ENCODE measurements at places on chromosomes 7 and 10.

DNA sequence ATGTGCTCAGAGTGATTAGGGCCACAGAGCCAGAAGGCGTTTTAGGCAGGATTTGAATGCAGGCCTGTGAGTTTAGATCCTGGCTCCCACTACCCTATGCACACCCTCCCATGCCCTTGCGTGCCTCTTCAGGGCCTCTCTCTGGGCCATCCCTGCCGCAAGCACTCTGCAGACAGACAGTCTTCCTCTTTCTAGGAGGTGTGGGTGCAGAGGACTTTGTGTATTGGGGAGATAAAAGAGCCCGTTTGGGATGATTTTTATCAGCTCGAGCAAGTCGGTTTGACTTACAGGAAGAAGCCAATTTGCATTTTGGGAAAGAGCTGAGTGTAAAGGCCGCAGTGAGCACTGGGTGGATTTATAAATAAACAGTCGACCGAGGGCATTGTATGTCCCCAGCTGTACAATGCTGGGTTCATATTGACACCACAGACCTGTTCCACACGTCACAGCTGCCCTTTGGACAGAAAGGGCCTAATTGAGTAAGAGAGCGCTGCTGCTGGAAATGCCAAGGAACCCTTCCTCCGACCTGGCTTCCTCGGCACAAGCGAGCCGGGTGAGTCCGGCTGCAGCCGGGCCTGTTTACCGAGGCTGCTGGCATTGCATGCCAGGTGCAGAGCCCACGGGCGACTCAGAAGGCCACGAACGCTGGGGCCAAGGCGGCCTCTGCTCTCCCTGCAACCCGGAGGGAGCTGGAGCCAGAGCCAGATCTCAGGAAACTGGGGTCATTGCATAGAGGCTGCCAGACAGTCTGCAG is 25.1 kb downstream of the ZMIZ1 start:
- DNase-seq: no peak

DNA sequence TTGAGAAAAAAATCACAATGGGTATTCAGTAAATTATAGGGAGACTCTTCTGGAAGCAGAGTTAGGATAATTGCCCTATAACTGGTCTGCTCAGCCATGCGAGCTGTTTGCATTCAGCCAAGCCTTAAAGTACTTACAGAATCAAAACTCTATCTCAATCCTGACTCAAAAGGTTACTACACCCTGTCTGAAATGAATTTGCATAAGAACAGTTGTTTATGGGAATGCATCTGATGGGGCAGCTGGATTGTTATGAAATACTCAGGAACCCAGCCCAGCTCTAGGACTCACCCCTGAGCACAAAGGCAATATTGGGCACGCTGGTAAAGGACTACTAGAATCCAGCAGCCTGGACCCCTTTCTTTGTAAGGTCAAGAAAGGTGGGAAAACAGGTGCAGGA is 38.8 kb downstream of the AKR1B15 start:
- no peak for DNase-seq

GRCh38 chr10:61337741-61338140 is 115.4 kb downstream of the TMEM26 start:
- DNase-seq: no peak

- no peak for DNase-seq
Measured at GRCh38 chr7:98058186-98058585, 48.5 kb upstream of the LMTK2 start.

- DNase-seq: no peak
Measured at GRCh38 chr7:107580716-107581383, 804 bp downstream of the BCAP29 start.

DNA sequence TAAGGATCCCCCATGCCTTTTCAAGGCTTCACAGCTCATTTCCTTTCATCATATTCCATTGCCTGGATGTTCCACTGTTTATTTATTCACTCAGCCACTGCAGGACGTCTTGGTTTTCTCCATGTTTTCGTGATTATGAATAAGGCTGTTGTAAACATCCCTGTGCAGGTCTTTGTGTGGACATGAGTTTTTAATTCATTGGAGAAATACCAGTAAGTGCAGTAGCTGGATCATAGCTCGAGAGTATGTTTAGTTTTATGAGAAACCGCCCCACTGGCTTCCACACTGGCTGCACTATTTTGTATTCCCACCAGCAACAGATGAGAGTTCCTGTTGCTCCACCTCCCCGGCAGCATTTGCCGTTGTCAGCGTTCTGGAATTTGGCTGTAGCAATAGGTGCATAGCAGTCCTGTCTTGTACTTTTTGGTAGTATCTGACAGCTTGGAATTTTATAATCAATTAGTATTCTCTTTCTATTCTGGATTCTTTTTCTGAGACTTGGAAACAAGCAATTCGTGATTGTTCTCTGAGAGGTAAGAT is 269.9 kb upstream of the PITRM1 start:
- DNase-seq: no peak

DNA sequence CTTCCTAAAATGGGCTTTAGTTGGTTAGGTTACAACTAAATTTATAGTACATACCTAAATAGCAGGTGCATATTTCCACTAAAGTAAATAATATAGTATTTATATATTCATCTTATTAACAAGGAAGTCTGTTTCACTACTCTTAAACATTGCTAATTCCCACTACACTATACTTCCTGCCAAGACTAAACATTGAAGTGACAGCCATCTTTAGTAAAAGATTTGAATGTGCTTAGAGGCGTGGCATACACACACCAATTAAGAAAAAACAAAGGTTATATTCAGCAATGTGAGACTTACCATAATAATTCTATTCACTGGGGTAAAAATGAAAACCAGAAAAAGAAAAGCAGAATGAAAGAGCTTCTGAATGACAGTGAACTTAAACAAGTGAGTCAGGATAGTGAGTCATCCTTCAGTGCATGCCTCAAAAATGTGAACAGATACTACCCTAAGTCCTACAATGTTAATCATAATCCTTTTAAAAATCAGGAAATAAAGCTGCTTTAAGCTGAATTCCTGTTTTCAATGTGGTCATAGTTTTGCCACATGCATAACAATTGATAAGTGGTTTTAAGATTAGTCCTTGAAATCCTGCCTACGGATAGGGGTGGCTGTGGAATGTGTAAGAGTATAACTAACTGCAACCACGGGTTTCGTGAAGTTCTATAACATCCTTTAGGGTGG is 59.4 kb downstream of the USP6NL start:
- no peak for DNase-seq

DNA sequence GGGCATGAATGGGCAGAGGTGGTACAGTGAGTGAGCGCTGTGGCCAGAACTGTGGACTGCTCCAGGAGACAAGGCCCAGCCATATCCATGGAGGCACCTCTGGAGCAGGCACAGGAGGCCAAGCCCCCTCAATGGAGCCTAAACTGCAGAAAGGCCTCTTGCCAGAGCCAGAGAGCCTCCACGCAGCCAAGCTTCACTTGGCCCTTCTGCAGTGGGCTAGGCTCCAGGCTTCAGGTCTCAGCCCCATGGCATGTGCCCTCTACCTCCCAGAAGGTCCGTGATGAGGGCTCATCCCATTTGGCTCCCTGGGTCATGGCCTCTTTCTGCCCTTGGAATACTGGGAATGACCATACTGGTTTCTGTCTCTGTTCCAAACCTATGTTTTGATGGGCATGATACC is 8.9 kb downstream of the PDE1C start:
- DNase-seq: no peak

DNA sequence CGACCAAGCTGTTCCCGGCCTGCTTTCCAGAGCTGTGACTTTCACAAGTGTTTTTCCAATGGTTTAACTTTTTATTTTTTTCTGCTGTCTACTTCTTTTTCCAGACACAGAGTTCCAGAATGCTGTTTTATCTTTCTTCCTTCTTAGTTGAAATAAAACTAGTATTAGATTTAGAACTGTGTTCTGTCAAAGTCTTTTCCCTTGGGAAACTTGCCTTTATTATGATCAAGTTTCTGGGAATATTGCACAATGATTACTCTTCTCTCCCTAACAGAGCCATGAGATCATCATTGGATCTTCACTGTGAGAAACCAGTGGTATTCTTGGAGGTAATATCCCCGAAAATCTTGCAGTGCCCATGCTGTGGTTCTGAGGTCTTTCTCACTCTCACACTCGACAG is 104.9 kb upstream of the KCND2 start:
- no peak for DNase-seq

- DNase-seq: no peak
Measured at GRCh38 chr10:29169021-29169420, 119.8 kb upstream of the LYZL1 start.

DNA sequence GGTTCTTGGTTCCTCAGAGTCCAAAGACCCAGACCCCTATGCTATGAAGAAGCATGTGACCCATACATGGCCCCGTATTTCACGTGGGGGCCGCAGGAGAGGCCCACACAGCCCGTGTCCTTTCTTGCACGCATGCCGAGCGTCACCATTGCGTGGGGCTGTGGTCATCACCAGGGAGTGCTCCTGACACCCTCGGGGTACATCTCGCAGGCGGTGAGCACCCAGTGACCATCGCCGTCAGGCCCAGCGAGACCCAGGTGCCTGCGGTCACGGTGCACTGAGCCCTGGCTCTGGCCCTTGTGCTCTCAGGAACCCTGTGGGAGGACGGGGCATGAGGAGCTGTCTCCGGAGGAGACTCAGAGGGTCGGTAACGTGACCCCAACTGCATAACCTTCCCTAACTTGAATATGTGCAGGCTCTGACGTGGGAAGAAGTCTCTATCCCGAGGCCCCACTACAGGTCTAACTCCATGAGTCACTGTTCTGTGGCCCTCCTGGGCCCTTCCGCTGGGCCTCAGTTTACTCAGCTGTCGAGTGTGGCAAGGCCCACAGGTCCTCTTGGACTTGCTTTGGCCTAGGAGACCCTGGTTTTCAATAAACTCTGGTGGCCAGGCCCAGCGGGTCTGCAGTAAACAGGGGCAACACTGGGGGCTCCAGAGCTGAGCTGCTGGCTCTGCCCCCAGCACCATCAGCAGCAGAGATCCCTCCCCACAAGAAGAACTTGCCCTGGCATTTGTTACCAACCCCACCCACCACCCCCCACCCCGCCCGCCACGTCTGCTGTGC is 503.9 kb downstream of the PTPRN2 start:
- no peak for DNase-seq

GRCh38 chr10:110600487-110601101 is 33.1 kb downstream of the SMC3 start:
- no peak for DNase-seq

- no peak for DNase-seq
Measured at GRCh38 chr7:22137466-22137865, 191.8 kb upstream of the CDCA7L start.

Data from activated B cell treated with CpG ODN at 0.5 μM for 24 hours (primary cell).